ENCODE measurements at places on chromosomes 3 and 15. TPM values are rescaled to one million over a fixed set of nuclear protein-coding genes. Genes with fewer than 3 reads are reported as not detected.

The TMEM115 gene
- 24.3 TPM for total RNA-seq

The GRAMD2A gene
- not detected for total RNA-seq

The LRRC28 gene
- 18.7 TPM for total RNA-seq

The SCN11A gene
- 0.08 TPM for total RNA-seq
